ENCODE measurements at places on chromosomes 6 and 20.

DNA sequence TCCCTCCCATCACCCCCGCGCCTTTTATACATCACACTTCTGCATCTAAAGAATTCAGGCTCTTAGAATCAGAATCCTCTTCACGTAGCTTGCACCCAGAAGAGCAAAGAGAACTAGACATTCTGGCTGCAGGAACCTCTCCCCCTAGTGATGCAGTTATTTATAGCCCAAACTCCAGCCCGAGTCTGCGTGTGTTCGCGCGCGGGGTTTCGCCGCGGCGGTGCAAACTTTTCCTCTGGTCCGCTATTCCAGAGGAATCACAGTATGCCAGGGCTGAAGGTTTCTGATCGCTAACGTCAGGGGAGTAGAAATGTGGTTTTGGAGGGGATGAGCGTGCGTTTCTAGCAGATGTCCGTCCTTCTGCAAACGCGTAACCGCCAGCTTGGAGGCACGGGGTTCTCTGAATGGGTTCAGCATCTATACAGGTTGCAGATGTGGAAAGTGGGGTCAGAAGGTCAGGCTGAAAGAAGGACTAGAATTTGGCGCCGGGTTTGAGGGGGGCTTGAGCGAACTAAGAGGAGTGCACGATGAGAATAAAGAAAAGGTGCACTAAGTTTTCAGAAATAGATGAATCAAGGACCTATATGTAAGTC, 1.8 kb downstream of the EPHA7 start:
- peak; percentile 58 for DNase-seq

DNA sequence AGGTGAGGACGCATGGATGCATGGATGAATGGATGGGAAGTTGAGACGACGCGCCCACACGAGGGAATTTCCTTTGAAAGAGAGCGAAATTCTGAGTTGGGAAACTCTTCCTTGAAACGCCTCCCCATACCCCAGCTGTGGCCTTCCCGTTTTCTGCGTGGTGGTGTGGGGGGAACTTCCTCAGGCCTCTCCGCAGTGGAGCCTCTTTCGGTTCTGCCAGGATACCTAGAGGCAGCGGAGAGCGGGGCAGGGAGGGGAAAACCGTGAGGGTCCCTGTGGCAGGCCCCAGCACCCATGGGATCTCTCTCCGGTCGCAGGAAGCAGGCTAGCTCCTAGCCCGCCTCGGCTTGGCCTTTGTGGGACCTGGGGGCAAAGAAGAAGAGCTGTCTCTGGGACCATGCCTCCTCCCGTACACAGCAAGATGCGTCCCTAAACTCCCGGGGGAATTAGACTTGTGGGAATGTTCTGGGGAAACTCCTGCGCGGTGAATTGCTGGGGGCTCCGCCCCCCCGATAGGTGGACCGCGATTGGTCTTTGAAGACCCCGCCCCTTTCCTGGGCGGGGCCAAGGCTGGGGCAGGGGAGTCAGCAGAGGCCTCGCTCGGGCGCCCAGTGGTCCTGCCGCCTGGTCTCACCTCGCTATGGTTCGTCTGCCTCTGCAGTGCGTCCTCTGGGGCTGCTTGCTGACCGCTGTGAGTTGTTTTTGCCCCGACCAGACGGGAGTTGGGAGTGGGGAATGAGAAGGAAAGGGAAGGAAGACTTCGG, at the start of gene CD40:
Gene CD40, plus strand, starts transcription at position 611 of the 764 bp plus-strand sequence. Its CDS starts 30 bp downstream, at position 641.
- DNase-seq, result peak; percentile 75

DNA sequence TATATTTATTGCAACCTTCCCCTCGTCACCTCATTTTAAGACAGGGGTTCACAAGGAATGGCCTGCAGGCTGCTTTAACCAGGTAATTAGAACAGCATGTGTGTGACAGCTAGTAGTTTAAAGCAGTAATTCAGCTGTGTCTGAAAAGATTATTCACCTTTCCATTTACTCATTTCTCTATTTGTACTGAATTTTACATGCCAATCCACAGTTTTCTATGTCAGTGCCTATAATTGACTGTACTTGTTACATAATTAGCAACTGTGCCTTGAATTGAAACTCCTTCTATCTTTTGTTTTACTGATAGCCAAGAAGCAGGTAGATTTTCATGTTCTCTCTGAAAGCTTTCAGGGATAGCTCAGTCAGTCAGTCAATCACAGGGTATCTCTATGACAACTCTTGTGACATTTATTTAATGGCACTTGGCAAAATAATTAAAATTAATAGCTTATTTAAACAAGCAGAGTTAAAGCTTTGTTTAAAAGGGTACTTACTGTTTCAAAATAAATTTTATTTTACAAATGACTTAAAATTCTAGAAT, 214.0 kb downstream of the ZFAND3 start:
- DNase-seq, result no peak

GRCh38 chr6:143059663-143060353, 881 bp upstream of the AIG1 start:
- DNase-seq, result peak; percentile 71
